Left ventricle myocardium superior (tissue), 1 donor: ENCODE measurements at places on chromosomes 3 and 15. TPM values are rescaled to one million over a fixed set of nuclear protein-coding genes. Genes with fewer than 3 reads are reported as not detected.

NCEH1 gene
- total RNA-seq = 63.6 TPM

TXNRD3 gene
- 5.0 TPM for total RNA-seq

TM4SF4 gene
- total RNA-seq = not detected

HTR3E gene
- not detected for total RNA-seq

PLCL2 gene
- total RNA-seq = 76.9 TPM

HIGD2B gene
- total RNA-seq = not detected

FILIP1L gene
- total RNA-seq = 28.6 TPM

SLC2A2 gene
- not detected for total RNA-seq

PRICKLE2 gene
- 4.1 TPM for total RNA-seq

SERPINI2 gene
- total RNA-seq = not detected

POTEB gene
- not detected for total RNA-seq

SST gene
- total RNA-seq = not detected

MNS1 gene
- total RNA-seq = 1.0 TPM

TIMP4 gene
- 15.0 TPM for total RNA-seq
